ENCODE measurements at places on chromosomes 5 and 9.

- DNase-seq = no peak
Measured at GRCh38 chr5:56977021-56977420, 25.1 kb upstream of the MIER3 start.

GRCh38 chr9:95137587-95138145 is 179.8 kb downstream of the FANCC start:
- DNase-seq = no peak

DNA sequence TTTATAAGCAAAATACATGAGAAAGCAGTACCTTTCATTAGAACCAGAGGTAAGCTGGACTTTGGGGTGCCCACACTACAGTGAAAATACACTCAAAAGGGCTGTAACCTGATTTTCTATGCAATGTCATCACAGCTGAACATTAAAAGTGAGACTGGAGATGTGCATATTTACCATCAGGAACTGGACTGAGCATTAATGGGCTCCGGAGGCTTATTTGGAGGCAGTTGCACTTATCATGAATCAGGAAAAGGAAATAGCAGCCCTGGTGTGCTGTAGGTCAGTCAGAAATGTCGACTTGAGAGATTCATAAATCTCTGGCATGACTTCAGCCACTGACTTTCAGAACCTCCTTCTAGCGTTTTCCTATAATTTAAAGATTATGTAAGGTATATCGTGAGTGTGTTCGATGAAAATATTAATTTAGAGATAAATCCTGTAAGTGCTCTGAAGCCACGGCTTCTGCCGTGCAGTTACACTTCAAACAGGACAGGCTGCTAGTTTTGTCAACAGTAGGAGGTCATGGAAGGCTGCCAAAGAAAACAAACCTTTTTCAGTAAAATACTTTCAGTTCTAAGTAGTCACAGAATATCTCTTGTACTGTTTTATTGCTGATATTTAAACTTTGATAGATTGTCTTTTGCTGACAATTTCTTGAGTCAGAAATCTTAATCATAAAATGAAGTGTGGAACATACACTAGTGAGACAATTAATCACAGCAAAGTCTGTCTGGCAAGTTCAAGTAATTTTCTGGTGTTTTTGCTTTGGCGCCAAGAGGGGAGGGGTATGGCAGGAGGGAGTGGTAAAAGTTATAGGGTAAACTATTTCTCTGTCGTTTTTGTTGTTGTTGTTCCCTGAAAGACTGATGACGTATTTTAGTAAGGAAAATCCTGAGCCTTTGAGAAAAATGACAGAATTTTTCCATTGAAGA is 939.7 kb downstream of the NR2F1-AS1 start:
- DNase-seq = no peak

DNA sequence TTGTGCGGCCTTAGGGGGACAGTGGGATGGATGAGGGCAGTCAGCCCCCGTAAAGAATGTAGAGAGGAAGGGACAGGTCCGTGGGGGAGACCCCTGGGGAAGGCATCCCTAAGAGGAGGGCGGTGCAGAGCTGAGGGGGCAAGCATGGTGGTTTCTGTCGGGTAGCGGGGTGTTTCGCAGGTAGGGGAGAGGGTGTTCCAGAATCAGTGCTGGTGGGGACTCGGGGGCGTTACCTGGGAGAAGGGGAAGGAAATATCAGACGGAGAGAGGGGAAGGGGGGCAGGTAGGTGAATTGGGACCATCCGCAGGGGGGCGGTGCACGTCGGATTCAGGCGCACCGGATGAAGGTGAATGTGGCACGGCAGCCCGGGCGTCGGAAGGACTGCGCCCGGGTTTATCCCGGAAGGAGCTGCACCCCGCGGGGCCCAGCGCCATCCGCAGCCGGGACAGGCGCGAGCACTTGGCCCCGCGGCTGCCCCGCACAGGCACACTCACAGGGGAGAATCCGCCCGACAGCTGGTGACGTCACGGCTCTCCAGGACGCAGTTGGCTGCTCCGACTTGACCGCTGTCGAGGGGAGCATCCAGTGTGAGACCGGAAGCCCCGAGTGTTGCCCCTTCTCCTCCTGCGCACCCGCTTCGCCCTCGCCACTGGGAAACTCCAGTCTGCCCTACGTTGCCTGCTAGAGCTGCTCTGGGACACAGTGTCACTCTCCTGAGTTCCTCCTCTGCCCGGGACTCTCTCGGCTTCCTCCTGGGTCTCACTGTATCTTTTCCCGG is 1.3 kb downstream of the CD72 start:
- peak; percentile 58 for DNase-seq

DNA sequence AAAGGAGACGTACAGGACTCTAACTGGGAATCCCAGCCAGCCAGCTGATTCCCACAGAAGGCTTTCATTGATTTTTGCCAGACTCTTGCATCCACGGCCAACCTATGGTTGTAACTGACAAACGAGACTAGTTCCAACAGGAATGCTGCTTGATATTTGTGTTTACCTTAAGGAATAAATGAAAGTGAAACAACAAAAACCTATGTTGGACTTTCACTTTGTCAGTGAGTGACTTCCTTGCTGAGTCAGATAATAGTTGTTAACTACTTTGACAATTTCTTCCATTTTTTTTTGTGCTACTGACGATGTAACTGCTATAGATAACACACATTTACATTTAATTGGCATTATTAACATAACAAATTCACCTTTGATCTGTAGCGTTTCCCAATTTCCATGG is 63.4 kb upstream of the LRRTM2 start:
- no peak for DNase-seq

- no peak for DNase-seq
Measured at GRCh38 chr5:135437796-135438560, 9.2 kb downstream of the DCANP1 start.

DNA sequence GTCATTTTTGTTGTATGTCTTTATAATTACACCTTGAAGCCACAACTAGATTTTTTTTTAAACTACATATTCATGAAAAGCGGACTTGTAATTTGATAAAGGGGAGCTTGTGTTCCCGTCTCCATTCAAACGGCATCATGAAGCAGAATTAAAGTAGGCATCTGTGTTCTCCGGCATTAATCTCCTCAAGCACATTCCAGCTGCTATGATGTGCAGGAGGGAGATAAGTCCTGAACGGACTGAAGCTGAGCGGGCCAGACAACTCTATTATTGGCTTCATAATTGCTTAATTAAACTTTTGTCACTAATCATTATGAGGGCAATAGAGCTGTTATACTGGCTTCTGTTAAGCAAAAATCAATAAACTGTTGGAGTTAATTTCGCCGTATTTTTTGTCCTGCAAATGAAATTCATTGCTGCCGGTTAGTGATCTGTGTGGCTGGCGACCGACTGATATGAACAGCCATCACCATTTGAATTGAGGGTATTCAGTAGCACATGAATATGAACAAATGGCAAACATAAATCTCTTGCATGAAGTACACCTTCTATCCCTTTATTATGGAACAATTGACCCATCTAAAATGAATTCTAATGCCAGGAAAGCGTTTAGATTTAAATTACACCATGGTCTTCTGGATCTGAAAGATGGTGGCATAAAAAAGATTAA is 408.8 kb upstream of the IRX1 start:
- DNase-seq = no peak

DNA sequence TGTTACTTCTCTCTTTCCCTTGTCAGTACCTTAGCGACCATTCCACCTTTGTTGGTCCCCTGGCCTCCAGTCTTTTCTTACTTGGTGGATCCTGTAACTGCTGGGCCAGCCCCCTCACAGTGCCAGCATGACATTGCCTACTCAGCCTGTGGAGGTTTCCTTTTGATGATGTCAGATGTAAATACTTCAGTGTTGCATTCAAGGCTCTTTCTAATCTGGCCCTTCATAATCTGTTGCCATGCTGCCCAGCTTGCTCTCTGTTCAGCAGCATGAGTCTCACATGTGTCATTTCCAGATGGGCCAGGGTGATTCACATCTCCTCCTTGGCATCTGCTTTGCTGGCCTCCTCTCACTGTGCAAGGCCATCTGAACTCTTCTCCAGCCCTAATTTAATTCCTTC is 57.1 kb downstream of the MAST4 start:
- no peak for DNase-seq

- DNase-seq = no peak
Measured at GRCh38 chr5:97094579-97095317, 47.7 kb downstream of the LIX1 start.

DNA sequence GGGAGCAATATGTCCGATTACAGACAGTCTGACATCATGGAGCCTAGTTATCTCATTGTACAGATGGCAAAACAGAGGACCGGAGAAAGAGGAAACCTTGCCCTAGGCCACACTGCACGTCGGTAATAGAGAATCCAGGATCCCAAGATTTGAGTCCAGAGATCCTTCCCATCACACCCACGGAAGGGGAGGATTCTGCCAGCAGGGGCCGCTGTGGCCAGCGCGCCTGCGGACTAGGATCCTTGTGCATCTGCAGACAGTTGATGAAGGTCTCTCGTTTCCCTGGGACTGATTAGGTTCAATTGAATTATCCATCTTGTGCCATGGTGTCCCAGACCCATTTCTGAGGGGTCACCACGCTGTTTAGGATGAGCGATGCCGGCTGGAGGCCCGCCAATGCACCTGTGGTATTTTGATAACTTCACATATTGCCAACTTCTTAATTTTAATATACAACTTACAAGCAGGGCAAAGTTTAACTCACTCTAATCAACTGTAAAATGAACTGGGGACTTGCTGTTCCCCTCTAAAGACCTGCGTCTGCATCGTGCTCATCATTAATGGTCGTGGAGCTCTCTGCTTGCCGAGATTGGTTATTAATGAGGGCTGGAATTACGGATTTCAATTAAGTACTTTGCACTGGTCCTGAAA is 592.7 kb upstream of the BRINP1 start:
- no peak for DNase-seq

DNA sequence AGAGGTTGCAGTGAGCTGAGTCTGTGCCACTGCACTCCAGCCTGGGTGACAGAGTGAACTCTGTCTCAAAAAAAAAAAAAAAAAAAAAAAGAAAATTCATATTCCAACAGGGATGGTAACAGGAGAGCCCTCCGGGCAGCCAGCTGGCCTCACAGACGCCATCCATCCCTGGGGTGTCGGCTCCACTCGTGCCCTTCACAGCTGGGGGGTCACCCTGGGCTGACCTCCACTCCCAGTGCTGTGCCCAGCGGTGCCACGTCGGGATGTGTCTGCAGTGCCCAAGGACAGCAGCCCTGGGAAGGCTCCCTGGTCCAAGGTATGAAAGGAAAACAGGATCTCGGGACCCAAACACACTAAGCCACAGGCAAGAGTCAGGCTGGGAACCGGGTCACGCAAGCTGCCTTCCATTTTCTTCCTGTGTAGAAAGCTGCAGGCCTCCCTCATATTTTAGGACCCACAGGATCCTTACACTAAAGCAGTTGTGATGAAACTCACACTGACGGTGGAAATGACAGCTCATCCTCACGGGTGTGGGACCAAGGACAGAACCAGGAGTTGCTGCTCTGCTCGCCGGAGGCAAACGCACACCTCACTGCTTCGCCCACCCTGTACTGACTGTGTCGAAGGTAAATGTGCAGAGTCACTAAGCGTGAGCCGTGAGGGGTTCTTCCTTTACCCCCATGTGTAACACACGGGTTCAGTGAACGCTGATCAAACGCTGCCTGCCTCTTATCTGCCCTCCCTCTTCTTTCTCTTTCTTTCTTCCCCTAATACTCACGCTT is 5.3 kb downstream of the SLC12A7 start:
- no peak for DNase-seq

GRCh38 chr9:23648651-23649050 is 177.4 kb downstream of the ELAVL2 start:
- no peak for DNase-seq

- DNase-seq = no peak
Measured at GRCh38 chr9:93648181-93648580, 71.8 kb downstream of the PHF2 start.

DNA sequence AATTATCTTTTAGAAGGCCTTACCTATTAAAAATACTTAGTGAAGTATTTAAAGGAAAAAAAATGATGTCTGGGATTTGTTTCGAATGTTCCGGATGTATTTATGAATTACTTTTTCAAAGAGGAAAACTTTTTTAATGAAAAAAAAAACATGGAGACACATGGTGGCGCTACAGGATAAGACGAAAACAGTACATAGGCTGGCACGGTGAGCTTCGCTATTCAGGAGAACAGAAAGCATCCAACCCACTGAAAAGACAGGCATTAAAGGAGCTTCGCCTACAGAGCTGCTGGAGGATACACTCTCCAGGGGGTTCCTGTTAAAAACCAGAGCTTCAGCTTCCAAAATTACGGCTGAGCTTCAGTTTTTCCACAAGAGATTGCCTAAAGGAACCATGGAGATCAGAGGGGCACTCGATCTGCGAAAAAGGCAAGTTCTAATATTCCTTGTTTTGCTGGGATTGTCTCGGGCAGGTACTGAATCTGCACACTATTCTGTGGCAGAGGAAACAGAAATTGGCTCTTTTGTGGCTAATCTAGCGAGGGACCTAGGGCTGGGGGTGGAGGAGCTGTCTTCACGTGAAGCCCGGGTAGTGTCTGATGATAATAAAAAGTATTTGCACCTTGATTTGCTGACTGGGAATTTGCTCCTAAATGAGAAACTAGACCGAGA is at the start of gene PCDHB14:
Gene PCDHB14, plus strand, starts transcription at position 232 of the 672 bp plus-strand sequence. Its CDS starts 163 bp downstream, at position 395.
- no peak for DNase-seq

- DNase-seq = no peak
Measured at GRCh38 chr5:17907094-17907493, 272.8 kb downstream of the TAF11L14 start.

DNA sequence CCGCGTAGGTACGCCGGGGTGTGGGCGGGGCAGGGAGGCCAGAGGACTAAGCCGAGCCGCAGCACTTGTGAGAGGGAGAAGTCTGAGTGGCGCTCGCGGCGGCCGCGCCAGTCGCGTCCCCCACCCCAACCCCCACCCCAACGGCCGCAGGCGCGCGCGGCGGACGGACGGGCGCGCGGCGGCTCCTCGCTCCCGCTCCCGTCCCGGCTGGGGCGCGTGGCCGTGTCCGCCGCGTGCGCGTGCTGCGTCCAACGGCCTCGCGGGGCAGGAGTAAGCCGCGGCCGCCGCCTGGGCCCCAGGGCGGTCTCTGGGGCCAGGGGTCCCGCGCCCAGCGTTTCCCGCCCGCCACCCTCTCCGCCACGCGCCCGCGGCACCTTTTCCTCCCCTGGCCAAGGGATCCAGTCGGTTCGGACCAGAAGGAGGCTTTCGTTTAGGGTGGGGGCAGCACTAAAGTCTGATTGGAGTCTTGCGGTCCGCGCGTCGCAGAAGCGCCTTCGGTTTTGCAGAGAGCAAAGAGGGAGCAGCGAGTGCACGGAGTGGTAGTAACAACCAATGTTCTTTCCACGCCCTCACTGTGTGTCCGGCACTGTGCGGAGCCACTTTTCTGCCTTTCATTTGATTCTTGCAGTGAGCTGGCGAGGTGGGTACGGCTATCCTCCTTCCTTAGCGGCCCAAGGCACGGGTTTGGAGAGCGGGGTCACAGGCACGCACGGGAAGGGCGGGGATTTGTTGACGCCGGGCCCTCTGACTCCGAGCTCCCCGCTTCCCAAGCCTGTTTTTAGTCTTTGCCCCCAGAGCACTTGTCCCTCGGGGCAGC is 483 bp downstream of the G3BP1 start:
- DNase-seq = peak; percentile 28

DNA sequence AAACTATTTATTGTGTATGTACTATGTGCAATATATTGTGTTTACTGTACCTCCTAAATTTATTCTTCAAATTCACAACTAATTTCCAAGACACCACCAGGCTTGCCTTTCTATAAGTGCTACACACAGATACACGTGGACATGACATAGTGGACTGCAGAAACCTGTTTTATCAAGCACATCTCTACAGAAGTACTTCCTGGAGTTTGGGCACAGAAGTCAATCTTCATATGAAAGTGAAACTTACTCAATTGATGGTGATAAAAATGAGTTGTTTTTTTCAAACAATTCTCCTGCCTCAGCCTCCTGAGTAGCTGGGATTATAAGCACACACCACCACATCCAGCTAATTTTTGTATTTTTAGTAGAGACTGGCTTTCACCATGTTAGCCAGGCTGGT is 57.6 kb downstream of the NLN start:
- DNase-seq = no peak

- no peak for DNase-seq
Measured at GRCh38 chr5:54822324-54822687, 163.1 kb downstream of the ESM1 start.
